ENCODE measurements at places on chromosomes 7 and 10.

GRCh38 chr10:69938541-69938991 lies 114.1 kb upstream of the MACROH2A2 start:
- no peak for DNase-seq

- no peak for DNase-seq
These were observed 102.4 kb downstream of the SMURF1 start for GRCh38 chr7:99041526-99041925.

DNA sequence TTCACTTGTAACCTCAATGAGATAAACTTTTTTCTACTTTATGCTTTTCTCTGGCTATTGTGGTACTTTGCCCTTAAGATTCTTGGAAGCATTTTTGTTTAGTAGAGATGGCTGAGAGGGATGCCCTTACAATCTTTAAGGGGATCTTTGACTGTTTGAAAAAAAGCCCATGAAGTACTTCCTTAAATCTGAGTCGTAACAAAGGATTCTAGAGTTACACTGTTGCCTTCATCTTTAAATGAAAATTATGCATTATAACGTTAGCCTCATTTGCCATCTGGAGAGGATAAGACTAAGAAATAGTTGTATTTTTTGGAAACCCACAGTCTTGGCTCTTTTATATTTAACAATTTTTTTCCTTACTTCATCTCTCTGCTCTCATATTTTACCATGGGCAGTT lies 37.8 kb upstream of the FZD1 start:
- DNase-seq = no peak

GRCh38 chr10:90969121-90969534 lies 48.2 kb upstream of the ANKRD1 start:
- DNase-seq = peak; percentile 12

DNA sequence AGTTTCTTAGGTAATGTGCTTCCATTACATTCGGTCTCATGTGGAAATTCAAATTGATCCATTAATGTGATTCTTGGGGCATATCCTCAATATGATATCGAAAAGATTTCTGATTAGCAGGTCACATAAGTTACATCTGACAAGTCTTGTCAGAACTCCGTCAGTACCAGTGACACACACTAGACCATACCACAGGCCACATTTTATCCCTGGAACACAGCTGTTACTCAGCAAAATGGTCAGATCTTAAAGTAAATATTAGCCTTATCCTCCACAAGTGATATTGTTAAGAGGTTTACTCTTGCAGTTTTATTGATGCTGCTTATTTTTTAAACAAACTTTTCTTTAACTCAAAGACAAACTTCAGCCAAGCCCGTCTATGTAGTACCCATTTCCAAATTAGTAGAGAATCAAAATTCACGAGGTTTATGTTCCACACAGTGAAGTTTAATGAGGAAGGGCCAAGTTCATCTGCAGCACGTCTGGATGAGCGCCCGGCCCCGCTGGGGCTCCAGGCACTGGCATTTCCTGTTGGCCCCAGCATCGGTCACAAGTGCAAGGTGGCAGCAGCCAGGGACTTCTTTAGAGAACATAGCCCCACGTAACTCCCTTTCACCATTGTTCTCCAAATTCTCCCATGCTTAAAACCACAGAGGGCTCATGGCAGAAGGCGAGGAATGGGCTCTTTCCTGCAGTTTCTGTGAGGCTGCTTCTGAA lies 132.2 kb downstream of the VIPR2 start:
- no peak for DNase-seq

- DNase-seq = peak; percentile 54
These were observed 61.0 kb downstream of the MPP7 start for GRCh38 chr10:28241741-28242399.

DNA sequence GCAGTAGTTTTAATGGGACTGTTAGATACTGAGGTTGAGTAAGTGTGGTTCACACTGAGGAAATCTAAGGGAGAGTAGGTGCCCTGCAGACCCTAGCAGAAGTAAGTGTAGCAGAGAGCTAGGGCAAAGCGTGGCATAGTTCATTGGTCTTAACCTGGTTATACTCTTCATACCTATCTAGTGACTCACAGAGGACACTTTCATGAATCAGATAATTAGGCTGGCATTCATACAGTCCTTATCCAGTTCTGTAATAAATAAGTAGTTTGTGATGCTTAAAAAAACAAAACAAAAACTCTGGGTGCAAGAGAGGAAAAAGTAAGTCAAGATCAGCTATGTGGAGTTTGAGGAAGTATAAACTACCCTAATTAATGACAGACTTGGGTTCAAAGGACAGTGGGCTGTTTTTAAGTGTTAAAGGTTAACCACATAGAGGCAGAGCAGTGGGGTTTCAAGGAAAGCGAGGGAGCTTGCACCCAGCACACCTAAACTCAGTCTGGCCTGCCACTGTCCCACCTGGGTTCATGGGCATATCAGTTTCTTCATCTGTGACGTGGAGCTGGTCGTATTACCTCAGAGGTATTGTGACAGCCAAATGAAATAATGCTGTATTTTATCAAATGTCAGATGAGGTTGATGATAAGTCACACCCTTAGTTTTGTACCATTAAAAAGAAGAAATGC lies 27.1 kb downstream of the LMTK2 start:
- peak; percentile 24 for DNase-seq

DNA sequence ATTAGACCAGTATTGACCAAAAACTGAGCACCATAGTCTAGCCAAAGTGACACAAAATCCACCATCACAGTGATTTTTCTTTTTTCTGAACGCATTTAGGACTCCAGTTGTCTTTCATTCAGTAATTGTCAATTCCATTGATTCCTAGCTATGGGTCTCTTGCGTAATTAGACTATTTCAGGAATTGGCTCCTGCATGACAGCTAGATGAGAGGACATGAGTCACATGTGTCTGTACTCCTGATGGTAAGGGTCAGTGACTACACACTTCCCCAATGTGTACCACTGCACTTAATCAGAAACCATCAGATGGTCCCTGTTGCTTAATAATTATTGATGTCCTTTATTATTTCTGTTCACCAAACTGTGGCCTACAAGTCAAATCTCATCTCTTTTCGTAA lies 469.5 kb downstream of the POM121L12 start:
- DNase-seq = no peak

- DNase-seq = no peak
These were observed 3.9 kb upstream of the PAX2 start for GRCh38 chr10:100741378-100742075.

DNA sequence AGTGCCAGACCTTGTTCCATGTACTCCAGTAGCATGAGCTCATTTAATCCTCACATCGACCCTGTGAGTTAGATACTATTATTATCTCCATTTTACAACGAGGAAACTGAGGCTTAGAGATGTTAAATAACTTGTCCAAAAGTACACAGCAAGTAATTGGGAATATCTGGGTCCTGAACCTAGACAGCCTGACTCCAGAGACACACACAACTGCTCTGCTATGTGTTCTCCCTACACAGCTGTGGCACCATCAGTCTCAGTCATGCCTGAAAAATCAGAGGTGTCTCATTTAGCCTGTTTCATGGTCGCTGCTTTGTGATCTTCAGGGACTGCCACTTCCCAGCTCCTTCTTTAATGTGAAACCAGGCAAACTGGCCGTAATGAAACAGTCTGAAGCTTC lies 56.5 kb downstream of the COL1A2 start:
- no peak for DNase-seq

DNA sequence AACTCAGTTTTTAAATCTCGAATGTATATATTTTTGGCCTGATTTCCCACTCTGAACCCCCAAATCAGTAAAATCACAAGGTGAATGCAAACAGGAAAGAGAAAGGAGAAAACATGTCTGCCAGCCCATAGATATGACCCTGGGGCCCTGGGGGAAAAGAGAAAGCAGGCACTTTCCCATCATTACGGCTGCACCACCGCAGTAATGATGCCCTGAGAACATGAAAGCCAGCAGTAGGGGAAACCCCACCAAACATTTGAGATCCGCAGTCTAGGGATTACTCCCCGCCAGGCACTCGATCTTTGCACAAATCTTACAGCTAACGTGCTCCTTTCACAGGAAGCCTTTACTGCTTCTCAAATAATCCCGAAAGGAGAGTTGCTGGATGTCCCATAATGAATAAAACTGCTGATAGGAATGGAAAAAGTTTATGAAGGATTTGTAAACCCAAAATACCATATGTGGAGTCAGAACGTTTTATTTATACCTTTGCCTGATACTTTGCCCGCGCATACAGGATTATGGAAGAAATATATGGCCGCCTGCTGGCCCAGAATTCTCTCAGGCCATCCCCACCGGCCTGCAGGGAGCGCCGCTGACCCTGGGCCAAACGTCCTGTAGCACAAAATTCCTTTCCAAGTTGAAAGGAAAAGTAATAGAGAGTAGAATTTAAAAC lies 180.0 kb upstream of the INHBA start:
- no peak for DNase-seq

DNA sequence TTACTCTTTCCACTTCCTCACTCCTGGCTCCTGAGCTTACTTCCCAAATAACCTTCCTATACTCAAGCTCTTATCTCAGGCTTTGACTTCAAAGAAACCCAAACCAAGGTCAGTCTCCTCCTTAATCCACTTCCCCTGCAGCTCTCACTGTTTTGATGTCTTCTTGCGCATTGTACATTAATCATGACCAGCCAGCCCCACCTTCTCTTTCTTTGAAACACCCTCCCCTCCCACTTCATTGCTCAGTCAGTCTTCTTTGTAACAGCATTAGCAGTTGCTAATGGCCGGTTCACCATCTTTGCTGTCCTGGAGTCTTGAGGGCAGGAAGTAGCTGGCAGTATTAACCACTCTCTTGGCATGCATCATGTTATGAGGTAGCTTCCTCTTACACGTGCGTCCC lies 57.9 kb upstream of the CHCHD3 start:
- no peak for DNase-seq

GRCh38 chr10:79203014-79203644 lies 134.4 kb downstream of the ZMIZ1 start:
- DNase-seq = no peak
